Right lung (tissue), 10 donors: ENCODE measurements at places on chromosomes 16 and 17. TPM values are rescaled to one million over a fixed set of nuclear protein-coding genes. Genes with fewer than 3 reads are reported as not detected.

- DNase-seq, result no peak
Measured at GRCh38 chr17:8056232-8056975, 17.5 kb downstream of the ALOX15B start.

DNA sequence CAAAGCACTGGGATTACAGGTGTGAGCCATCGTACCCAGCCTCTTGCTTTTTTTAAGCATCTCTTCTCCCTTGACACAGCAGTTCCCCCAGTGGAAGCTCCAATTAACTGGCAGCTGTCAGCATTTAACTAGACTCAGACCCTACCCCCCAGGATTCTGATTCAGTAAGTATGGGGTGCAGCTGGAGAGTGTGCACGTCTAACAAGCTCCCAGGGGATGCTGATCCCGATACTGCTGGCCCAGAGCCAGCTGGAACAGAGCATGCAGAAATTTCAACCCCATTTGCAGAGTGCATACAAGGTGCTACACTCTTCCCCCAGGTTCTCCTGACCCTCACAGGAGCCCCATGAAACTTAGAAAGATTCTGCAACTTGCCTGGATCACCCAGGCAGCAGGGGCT lies 27.7 kb upstream of the BCO1 start:
- DNase-seq, result no peak

RASD1 gene
- polyA plus RNA-seq, result 1.8 TPM

WSCD1 gene
- polyA plus RNA-seq, result 4.2 TPM

DNA sequence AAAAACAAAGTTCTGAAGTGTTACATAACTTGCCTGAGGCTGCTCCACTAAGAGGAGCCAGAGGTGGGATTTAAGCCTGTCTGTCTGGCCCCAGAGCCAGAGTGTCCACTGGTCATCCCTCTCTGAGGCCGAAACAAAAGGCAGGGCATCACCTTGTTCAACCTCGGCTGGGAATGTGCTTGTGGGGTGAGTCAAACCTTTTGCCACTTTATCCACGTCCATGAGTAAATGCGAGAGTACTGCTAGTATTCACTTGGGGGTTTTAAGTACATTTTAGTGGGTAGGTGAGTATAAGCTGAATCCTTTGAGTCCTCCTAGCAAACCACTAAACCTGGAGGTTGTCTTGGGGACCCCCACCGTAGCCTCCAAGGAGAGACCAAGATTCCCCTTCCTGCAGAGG lies 103.5 kb downstream of the STX8 start:
- DNase-seq, result no peak

CDR2L gene
- 9.4 TPM for polyA plus RNA-seq

GRCh38 chr16:49463529-49463928 lies 89.9 kb downstream of the C16orf78 start:
- DNase-seq, result no peak

GRCh38 chr16:14106961-14107360 lies 35.8 kb downstream of the MRTFB start:
- no peak for DNase-seq

DNA sequence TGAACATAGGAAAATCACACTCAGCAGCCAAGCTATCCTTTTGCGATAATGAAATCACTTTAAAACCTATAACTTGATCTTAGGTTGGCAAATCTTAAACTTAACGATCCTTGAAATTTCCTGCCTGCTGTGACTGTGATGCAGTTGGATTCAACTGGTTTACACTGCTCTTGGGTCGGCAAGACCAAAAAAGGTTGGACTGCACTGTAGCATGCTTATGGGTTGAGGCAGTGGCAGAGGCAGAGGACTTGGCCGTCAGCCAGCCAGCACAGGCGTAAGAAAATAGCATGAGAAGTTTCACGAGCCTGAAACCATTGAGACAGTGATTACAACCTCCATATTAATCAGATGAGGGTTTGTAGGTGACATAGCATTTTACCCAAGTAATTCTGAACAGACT lies 21.4 kb downstream of the WSB1 start:
- no peak for DNase-seq

- no peak for DNase-seq
Measured at GRCh38 chr16:85541980-85542900, 70.9 kb upstream of the GSE1 start.

- DNase-seq, result no peak
Measured at GRCh38 chr17:51765282-51766135, 393.0 kb downstream of the CA10 start.

DNA sequence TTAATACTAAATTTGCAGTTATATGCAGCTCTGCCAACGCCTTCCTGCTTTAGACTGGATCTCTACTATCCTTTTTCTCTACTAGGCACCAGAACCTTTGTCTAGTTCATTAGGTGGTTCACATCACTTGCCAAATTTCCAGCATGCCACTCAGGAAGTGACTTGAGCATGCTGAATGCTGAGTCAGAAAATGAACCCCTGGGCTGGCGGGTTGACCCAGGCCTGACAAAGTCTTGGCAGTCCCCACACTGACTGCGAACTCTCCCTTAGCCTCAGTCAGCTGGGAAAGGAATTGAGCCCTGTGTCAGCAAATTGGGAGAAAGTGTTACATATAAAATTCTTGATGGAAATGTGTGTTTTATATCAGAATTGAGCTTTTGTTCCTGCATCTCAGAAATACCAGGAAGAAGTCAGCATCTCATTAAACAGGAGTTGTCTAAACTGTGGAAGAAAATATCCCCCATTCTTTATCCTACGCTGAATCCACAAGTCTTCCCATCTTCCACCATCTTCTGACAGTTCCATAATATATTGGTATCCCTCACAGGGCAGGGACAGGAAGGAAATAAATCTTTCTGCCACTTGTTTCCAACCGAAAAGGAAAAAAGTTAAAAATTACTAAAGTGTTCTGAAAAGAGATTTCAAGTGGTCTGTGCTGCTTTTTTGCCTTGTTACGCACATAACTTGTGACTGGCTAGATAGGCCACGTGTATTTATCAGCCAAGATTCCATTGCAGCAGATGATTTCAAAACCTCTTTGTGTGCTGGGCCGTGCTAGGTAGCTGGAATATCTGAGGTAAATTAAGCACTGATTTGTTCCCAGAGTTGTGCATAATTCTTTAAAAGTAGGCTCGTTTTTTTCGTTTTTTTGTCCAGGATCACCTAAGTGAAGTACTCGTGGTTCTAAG lies 16.7 kb upstream of the SLC12A3 start:
- DNase-seq, result no peak

DNA sequence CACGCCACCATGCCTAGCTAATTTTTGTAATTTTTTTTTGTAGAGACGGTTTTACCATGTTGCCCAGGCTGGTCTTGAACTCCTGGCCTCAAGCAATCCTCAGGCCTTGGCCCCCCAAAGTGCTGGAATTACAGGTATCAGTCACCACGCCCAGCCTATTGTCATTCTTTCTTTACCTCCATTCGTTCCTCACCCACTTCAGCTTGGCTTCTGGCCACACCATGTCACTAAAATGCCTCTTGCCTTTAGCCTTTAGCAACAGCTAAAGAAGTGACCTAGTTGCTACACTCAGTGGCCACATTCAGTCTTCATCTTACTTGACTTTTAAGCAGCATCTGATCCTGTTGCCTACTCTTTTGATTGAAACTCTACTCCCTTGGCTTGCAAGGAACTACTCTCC lies 3.6 kb upstream of the LRRC75A start:
- no peak for DNase-seq

GRCh38 chr17:37212179-37212578 lies 163.6 kb upstream of the C17orf78 start:
- DNase-seq, result no peak

DNA sequence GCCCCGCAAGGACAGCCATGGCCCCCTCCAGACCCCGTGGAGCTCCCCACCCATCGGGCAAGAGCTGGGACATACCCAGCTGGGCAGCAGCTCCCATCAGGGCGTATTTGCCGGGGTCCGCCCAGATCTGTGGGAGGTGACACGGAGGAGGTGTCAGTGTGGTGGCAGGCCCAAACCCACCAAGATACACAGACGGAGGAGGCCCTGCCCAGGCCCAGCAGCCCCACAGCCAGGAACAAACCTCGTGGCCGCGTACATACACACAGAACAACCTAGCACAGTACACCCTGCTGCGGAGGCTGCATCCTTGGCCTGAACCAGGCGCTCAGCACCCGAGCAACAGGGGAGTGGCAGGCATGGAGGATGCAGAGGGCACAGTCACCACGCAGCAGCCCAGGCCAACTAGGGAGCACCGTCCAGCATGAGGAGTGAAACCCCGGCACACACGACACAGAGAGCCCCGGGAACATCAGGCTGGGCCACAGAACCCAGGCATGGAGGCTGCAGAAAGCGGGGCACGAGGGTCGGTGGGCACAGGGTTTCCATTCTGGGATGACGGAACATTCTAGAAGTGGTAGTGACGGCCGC lies 4.9 kb upstream of the CCDC154 start:
- no peak for DNase-seq

SLC52A1 gene
- 0.19 TPM for polyA plus RNA-seq

HSD11B2 gene
- 58.9 TPM for polyA plus RNA-seq

GRCh38 chr17:79136596-79136995 lies 62.0 kb downstream of the ENGASE start:
- DNase-seq, result no peak

- DNase-seq, result no peak
Measured at GRCh38 chr16:658679-659571, 9.0 kb upstream of the RHOT2 start.

GRCh38 chr17:10117581-10118001 lies 80.8 kb downstream of the GAS7 start:
- no peak for DNase-seq

PALB2 gene
- polyA plus RNA-seq, result 13.1 TPM

- no peak for DNase-seq
Measured at GRCh38 chr16:23061669-23062068, 87.6 kb downstream of the USP31 start.

DNA sequence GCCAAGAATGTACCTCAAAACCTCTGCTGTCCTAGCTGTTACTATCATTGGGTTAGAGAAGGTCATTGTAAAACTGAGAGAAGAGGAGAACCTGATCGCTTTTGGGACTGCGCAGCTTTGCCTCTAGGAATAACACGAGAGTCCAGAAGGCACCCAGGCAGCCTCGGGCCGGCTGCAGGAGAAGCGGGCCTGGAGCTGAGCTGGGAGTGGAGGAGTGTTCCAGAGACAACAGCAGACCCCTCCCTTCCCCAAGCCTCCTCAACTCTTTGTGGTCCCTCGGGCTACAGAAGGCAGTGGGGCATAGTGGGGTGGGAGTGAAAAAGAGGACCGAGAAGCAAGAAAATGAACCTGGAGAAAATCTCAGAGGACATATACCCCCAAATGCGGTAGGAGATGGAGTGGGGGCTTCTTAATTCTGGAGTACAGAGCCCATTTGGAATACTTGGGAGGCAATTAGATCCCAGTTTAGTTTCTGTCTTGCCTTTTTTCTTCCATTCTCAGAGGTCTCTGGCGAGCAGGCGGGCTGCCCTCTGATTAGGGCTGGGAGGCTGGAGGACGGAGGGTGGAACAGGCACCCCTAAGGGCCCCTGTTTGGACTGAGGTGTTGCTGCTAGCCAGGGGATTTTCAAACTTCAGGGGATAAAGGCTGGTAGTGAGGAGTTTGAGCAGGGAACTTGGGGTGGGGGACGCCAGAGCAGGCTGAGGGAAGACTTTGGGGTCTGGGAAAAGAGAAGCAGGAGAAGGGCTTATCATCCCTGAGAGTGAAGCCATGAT lies 13.3 kb upstream of the HOXB2 start:
- peak; percentile 20 for DNase-seq

- DNase-seq, result no peak
Measured at GRCh38 chr17:81519284-81520020, 6.9 kb upstream of the ACTG1 start.

DNA sequence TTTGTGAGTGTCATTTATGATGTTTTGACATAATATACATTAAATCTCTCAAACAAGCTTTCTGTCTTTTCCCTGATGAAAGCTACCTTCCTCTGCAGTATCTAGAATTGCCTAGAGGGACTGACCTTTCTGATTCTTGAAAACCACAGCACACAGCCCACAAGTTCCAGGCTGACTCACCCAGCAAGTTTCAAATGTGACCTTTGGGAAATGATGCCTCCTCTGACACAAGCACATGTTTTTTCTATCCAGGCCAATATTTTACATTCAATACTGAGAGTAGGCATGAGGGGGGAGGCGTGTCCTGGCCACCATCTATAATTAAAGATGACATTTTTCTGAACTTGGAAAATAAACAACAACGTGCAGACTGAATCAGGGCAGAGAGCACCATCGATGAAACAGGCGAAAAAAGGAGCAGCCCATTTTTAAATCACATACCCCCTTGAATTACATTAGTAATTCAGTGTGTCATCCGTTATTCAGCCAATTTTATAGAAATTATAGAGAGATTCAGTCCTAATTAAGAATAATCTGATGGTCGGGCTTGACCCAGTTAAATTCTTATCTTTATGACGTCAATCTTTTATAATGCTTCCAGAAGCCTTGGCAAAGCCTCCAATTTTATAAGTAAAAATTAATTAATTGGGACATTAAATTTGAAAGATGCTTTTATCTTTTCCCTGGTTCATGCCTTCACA lies 292.6 kb upstream of the CDH11 start:
- DNase-seq, result no peak
